ENCODE measurements at places on chromosomes 12 and 14.

DNA sequence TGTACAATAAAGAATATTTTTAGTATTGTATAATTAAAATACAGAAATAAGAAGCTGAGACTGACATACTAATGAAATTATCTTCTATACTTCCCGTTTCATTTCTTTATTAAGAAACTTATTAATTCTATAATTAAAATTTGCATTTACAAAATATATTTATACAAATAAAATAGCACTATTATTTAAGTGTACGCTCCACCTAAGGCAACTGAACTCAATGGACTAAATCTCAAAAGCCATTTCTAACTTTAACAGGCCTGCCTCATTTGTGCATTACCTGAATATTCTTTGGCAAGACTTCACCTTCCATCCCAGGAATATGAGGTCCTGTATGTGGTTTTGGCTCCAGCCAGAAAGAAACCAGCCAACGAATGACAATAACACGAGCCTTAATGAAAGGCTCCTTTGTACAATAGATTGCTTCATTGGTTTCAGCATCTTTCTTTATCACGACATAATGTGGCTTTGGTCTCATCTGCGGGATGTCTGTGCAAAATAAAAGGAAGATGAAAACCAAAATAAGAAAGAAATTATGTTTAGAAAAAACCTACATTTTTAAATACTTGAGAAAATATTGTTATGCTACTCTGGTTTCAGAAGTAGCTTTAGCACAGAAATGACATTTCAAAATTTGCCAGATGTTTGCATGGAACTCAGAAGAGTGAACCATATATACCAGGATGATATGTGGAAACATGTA, 58.7 kb downstream of the RALGAPA1 start:
- DNase-seq = no peak

DNA sequence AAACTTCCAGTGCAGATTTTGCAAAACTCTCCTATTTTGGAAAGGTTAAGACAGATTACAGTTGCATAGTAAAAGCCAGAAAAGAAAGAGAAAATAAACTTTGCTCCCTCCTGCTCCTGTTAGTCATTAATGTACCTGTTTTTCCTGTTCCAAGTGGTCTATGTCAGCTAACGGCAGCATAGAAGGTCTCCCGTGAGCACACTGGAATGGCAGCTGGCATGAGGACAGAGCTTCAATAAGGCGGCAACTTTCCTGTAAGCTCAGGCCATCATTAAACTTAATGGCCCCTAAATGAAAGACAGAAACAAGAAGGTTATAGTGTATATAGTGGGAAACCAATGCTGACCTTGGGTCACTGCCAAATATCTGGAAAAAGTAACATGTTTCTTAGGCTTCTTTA, 16.0 kb downstream of the EIF2B2 start:
- DNase-seq = peak; percentile 59

DNA sequence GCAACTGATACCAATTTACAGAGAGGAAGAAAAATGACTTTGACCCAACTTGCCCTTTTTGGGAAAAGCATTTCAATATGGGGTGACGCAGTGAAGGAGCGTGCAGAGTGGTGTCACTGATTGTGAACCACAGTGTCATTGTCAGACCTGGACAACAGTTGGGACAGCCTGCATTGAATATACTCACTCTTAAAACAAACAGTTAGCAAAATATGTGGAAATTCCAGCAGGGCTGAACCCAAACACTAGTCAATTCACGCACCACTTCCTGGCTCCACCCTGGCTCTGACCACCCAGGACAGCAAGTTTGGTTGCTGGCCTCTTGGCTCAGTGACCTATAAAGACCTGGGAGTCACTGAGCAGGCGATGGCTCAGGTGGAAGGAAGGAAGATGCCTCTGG, 61.3 kb downstream of the NOS1 start:
- no peak for DNase-seq

- DNase-seq = no peak
These were observed 12.0 kb upstream of the PCNX4 start for GRCh38 chr14:60079723-60080122.

DNA sequence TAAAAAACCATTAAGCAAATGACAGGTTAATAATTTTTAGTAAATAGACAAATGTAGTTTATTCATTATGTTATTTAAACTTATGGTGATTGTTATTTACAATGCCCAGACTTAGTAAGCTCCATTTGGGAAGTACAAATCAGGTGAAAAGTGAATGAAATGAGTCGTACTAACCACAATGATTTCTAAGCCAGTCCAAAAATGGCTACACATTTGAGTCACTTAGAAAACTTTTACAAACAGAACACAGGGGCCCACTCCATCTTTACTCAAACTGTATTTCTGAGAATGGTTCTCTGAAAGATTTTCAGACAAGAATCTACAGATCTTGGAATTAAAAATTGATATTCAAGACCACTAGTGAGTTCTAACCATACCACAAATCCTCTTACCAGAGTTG, 653.3 kb upstream of the MIS18BP1 start:
- no peak for DNase-seq

Data from renal cortex interstitium (tissue), 15 donors.